ENCODE measurements at places on chromosomes 16 and 17. TPM values are rescaled to one million over a fixed set of nuclear protein-coding genes. Genes with fewer than 3 reads are reported as not detected.

DNA sequence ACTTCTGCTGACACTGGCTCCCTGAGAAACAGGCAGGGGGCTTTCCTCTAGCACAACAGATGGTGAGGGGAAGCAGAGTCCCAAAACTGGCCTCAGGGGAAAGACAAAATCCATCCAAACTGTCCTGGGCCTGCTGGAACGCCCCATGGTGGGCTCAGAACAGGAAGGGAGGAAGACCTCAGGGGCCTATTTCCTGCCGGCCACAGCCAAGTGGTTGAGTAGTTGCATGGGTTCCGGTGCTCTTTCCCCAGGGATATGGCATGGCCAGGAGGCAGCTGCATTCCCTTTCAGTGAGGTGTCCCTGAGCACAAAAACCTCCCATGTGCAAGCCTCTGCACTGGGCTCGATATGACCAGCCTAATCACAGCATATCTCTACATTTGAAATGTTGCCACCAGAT is 303.0 kb upstream of the IRX5 start:
- H3K4me1 ChIP-seq, result no peaks in the 10 kb centered on the region
- H3K36me3 ChIP-seq, result no peaks in the 10 kb centered on the region
- no peak overlapping the region for H3K27ac ChIP-seq
- H3K27me3 ChIP-seq, result no peaks in the 10 kb centered on the region
- DNase-seq, result no peak
- H3K4me3 ChIP-seq, result no peak overlapping the region

DNA sequence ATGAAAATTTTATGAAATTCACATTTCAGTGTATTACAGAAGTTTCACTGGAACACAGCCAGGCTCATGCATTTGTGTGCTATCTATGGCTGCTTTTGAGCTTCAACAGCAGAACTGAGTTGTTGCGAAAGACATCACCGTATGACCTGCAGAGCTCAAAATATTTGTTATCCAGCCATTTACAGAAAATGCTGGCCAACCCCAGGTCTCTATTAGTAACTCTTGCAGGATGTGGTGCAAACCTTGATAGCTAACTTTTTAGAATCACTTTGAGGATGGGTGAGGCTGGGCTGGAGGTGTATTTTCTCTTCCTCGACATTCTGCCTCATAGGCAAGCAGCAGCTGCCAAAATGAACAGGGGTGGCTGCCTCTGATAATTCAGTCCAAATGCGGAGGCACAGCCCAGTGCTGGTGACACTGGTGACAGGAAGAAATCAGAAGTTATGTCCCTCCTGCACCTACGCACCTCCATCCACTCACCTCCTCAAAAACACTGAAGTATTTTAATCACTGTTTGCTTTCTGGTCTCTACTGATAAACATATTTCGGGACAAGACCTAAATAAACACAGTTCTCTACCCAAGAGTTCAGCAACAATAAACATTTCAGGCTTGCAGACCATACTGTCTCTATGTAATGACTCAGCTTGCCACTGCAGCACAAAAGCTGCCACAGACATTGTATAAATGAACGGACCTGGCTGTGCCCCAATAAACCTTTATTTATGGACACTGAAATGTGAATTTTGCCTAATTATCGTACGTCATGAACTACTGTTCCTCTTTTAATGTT is 28.5 kb downstream of the ARHGAP17 start:
- H3K27ac ChIP-seq, result no peak overlapping the region
- peaks cover 38% of the 10 kb centered on the region for H3K4me1 ChIP-seq
- DNase-seq, result no peak
- H3K27me3 ChIP-seq, result no peaks in the 10 kb centered on the region
- no peaks in the 10 kb centered on the region for H3K36me3 ChIP-seq

- H3K4me1 ChIP-seq, result no peaks in the 10 kb centered on the region
- no peak for DNase-seq
- H3K36me3 ChIP-seq, result no peaks in the 10 kb centered on the region
- no peak overlapping the region for H3K27ac ChIP-seq
- H3K4me3 ChIP-seq, result no peak overlapping the region
- no peaks in the 10 kb centered on the region for H3K27me3 ChIP-seq
These were observed 19.1 kb upstream of the DDX52 start for GRCh38 chr17:37662353-37662752.

The NPIPA3 gene
- total RNA-seq, result 2.5 TPM

GRCh38 chr17:16495980-16496819 is 4.2 kb upstream of the LRRC75A start:
- DNase-seq, result no peak
- H3K4me3 ChIP-seq, result no peak overlapping the region
- no peak overlapping the region for H3K27ac ChIP-seq
- H3K4me1 ChIP-seq, result peaks cover 5% of the 10 kb centered on the region

The IL17C gene
- not detected for total RNA-seq

- peaks cover 6% of the 10 kb centered on the region for H3K4me1 ChIP-seq
- no peak overlapping the region for H3K27ac ChIP-seq
- DNase-seq, result no peak
These were observed 6.1 kb downstream of the ASGR2 start for GRCh38 chr17:7108560-7108925.

GRCh38 chr16:52384378-52384777 is 162.6 kb downstream of the TOX3 start:
- H3K36me3 ChIP-seq, result no peaks in the 10 kb centered on the region
- H3K27ac ChIP-seq, result no peak overlapping the region
- no peaks in the 10 kb centered on the region for H3K27me3 ChIP-seq
- no peak for DNase-seq
- no peaks in the 10 kb centered on the region for H3K4me1 ChIP-seq

Measured in CD4-positive, alpha-beta memory T cell (primary cell).